ENCODE measurements at places on chromosomes 2 and 18.

GRCh38 chr2:155748131-155748530 lies 584.4 kb downstream of the NR4A2 start:
- no peak for DNase-seq

DNA sequence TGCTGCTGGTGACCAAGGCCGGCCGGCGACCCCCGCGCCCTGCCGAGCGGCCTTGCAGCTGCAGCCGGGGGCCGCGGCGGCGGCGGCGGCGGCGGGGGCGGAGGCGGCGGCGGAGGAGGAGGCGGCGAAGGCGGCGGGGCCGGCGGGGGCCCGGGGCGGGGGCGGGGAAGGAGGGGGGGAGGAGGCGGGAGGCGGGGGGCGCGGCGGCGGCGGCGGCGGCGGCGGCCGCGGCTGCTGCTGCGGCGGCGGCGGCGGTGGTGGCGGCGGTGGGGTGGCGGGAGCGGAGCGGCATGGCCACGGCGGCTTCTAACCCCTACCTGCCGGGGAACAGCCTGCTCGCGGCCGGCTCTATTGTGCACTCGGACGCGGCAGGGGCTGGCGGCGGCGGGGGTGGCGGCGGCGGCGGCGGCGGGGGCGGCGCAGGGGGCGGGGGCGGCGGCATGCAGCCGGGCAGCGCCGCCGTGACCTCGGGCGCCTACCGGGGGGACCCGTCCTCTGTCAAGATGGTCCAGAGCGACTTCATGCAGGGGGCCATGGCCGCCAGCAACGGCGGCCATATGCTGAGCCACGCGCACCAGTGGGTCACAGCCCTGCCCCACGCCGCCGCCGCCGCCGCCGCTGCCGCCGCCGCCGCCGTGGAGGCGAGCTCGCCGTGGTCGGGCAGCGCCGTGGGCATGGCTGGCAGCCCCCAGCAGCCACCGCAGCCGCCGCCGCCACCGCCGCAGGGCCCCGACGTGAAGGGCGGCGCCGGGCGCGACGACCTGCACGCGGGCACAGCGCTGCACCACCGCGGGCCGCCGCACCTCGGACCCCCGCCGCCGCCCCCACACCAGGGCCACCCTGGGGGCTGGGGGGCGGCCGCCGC lies 1.5 kb downstream of the POU3F3 start:
- DNase-seq: peak; percentile 44

DNA sequence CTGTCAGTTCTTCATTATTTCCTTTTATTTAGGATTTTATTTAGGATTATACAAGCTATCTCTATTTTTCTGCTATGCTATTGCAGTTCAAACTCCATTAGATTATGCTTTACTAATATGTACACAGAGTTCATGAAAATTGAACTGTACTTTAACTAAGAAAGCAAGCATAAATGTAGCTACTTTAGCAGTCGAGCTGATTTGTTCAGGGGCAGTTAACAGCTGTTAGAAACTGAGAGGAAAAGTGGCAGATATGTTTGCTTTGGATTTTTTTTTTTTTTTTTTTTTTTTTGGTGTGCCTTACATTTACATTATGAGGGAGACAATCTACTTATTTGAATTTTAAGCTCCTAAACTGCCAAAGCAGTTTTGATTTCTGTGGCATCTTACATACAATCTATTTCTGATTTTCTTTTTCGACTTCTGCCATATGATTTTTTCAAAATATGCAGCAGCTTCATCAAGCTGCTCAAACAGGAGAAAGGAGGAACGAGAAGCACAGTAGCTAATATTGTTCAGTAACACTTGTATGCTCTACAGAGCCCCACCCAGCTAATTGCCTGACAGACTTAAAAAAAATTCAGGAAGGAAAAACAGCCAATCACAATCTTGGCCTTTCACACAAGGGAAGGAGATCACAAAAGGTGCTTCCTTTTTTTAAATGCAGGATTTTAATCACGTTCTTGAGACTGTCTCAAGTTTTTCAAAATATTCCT lies 233.4 kb upstream of the SIX3 start:
- peak; percentile 48 for DNase-seq

DNA sequence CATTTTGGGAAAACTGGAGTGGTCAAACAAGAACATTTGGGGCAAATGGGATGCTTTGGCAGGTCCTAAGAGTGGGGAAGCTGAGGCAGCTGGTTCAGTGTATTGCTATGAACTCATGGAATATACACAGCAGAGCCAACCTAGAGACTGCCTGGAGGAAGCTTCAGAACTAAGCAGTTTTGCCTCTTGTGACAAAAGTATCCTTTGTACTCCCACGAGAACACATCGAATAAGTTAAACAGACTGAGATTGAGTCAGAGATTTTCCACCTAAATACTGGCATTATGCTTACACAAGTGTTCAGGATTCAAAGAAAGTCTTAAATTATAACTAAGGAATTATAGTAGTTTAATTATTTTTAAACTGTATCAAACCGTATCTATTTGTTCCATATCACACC lies 5.2 kb upstream of the ARMC9 start:
- no peak for DNase-seq

- no peak for DNase-seq
These were observed 416.5 kb upstream of the ZEB2 start for GRCh38 chr2:144936442-144936841.

DNA sequence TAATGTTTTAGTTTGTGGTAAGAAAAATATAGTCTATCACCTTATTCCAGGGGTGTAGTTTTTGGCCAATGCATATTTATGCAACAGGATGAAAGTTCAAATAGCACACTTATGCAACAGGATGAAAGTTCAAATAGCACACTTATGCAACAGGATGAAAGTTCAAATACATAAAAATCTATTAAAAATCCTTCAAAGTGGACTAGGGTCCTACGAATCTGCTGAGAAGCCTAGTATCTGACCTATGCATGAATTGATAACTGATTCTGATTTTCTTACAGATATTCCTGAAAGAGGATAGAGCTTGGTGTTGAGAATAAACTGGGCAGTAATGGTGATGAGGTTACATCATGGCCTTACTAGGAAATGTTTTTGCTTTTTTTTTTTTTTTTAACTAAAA lies 2.8 kb downstream of the PECR start:
- no peak for DNase-seq

DNA sequence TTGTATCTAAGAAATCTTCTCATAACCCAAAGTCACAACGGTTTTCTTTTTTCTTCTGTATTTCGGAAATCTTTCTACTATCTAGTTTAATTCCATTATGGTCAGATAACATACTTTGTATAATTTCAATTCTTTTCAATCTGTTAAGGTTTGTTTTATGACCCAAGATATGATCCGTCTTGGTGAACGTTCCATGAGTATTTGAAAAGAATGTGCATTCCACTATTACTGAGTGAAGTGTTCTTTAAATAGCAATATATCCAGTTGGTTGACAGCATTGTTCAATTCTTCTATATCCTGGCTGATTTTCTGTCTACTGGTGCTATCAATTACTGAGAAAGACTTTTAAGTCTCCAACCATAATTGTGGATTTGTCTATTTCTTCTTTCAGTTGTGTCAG lies 414.5 kb downstream of the TNS1 start:
- DNase-seq: no peak

GRCh38 chr2:165952741-165953211 lies 800 bp downstream of the TTC21B start:
- no peak for DNase-seq

DNA sequence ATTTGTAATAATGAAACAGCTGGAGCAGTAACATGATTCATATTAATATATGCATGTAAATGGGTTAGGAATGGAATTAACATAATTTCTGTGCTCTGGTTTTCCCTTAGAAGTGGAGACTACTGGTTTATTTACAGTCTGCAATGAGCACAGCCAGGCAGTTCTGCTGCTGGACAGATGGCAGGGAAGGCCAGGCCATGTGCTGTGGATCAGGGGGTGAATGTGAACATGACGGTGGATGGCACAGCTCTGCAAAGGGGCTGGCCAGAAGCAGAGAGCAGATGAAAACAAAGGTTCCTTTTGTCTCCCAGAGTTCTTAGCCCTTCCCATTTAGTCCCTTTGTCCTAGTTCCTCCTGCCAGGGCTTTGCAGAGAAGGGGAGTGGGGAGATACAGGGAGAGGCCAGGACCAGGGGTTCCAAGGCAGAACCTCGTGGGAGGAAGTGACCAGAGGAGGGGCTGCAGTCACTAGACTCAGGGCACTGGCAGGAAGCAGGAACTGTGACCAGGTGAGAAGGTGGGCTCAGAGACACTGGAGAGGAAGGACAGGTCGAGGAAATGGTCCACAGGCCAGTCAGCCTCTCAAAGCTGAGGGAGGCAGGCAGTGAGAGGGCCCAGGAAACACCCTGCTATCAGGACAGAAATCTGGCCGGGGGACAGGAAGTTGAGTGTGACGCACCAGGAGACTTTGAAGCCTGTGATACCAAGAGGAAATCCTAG lies 112.9 kb upstream of the ATP8B1 start:
- DNase-seq: peak; percentile 27

- no peak for DNase-seq
These were observed 120.7 kb downstream of the LOXHD1 start for GRCh38 chr18:46536215-46536874.

DNA sequence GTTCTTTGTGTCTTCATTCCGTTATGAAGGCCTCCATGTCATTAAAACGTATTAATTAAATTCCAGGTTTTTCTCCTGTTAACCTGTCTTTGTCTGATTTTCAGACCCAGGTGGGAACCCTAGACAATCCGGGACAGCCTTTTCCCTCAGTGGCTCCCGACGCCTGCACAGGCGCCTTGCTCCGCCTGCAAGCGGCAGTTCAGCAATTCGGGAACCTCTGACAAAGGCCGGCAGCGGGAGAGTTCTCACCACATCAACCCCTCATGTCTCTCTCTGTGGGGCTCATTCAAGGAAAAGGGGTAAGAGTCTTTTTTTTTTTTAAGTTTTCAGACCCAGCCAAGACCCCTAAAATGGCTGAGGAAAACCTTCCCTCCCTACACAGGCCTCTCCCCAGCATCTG lies 259.8 kb upstream of the SALL3 start:
- DNase-seq: no peak

- DNase-seq: no peak
These were observed 267.7 kb upstream of the SPRED2 start for GRCh38 chr2:65700004-65700651.

- DNase-seq: no peak
These were observed 34.8 kb downstream of the SNTG2 start for GRCh38 chr2:985317-985898.

GRCh38 chr18:32337347-32337746 lies 133.3 kb downstream of the GAREM1 start:
- no peak for DNase-seq

GRCh38 chr18:34710934-34711333 lies 836 bp downstream of the DTNA start:
- DNase-seq: peak; percentile 84

DNA sequence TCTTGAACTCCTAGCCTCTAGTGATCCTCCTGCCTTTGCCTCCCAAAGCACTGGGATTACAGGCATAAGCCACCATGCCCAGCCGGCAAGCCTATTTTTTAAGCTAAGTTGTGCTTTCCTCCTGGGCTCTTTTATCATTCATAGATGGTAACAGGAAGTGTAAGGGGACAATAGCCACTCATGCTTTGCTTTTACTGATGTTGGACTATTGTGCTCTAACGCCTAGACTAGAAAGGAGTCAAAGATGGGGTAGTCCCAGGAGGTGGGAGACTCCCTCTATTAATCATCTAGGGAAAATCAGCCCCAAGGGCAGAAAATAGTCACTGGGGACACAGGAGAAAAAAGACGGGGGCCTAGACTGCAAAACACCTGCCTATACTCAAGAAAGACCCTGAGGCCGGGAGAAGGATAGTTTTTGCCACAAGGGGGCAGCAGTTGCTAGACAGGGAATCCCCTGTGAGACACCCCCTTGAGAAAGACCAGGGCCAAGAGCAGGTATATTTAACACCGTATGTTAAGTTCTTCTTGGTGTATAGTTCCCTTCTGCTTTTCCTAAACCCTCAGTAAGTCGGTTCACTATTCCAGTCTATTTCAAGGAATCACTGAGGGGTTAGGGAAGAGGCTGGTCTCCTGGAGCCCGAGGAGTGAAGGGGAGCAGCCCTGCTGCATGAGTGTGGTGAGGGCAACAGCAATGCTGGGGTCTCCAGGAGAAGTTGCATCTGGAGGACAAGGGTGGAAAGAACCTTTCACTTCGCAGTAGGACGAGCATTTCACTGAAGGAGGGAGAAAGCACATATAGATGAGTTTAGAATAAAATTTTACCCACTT lies 2.1 kb upstream of the CXCR1 start:
- DNase-seq: peak; percentile 45

- DNase-seq: no peak
These were observed 81.0 kb upstream of the TMEM17 start for GRCh38 chr2:62586981-62587380.

DNA sequence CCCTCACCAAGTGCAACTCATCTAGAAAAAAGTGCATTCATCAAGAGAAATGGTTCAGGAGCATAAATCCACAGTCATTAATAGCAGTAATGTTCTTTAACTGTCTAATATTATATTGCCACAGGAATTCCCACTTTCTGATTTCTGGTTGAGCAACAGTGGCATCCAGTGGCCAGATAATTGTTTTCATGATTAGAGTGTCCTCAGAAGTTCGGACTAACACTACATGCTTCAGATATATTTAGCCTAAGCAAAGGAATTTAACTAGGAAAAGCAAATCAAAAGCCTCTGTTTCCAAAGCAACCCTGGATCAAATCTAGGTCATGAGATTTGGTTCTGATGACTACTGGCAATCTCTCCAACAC lies 9.8 kb upstream of the ERBB4 start:
- DNase-seq: peak; percentile 12

DNA sequence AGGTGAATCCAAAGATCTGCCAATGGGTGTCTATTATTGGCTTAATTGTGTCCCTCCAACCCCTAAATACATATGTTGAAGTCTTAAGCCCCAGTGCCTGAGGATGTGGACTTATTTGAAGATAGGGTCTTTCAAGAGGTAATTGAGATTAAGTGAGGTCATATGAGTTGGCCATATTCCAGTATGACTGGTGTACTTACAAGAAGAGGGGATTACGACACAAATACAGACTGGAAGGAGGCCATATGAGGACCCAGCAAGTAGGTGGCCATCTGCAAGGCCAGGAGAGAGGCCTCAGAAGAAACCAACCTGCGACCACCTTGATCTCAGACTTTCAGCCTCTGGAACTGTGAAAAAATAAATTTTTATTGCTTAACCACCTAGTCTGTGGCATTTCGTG lies 121.1 kb upstream of the FN1 start:
- DNase-seq: no peak

GRCh38 chr2:205475416-205475768 lies 206.9 kb upstream of the NRP2 start:
- no peak for DNase-seq

DNA sequence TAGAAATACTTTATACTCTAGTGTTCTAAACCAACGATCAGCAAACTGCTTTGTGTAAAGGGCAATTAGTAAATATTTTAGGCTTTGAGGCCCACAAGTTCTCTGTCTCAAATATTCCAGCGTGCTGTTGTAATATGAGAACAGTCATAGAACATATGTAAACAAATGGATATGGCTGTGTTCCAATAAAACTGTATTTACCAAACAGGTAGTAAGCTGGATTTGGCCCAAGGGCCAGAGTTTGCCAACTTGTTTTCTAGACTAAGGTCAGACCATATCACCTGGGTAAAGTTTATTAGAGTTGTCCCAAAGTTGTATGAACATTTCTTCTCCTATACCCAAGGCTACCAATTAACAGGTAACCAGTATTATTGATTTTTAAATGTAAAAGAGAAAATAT lies 303.2 kb upstream of the MC4R start:
- peak; percentile 81 for DNase-seq

GRCh38 chr2:68223419-68223818 lies 28.9 kb downstream of the PPP3R1 start:
- DNase-seq: no peak

- DNase-seq: peak; percentile 18
These were observed 26.8 kb downstream of the SH3RF3 start for GRCh38 chr2:109155553-109156451.

GRCh38 chr2:30950339-30950738 lies 143.1 kb upstream of the CAPN13 start:
- no peak for DNase-seq
